ENCODE measurements at places on chromosomes 2 and 18.

GRCh38 chr18:5451150-5451549 is 92.6 kb downstream of the EPB41L3 start:
- no peak for DNase-seq

- no peak for DNase-seq
Measured at GRCh38 chr2:38668779-38669479, 3.0 kb downstream of the GALM start.

DNA sequence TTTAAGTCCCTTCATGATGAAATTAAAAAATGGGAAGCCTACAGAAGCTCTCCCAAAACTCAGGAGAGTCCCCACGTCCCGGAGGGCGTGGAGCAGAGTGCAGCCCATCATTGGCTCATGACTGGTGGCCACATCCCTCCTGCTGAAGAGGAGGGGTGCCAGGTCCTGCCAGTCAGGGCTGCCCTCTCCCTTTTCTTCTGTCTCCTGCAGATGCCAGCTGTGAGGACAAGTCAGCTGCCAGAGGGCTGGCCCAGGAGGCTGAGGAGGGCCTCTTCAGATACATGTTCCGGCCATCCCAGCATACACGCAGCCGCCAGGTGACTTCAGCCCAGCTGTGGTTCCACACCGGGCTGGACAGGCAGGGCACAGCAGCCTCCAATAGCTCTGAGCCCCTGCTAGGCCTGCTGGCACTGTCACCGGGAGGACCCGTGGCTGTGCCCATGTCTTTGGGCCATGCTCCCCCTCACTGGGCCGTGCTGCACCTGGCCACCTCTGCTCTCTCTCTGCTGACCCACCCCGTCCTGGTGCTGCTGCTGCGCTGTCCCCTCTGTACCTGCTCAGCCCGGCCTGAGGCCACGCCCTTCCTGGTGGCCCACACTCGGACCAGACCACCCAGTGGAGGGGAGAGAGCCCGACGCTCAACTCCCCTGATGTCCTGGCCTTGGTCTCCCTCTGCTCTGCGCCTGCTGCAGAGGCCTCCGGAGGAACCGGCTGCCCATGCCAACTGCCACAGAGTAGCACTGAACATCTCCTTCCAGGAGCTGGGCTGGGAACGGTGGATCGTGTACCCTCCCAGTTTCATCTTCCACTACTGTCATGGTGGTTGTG is 2.6 kb downstream of the INHA start:
- no peak for DNase-seq

GRCh38 chr2:45498661-45499550 is 112.2 kb downstream of the SRBD1 start:
- DNase-seq = peak; percentile 30

GRCh38 chr18:66168685-66169235 is 417.9 kb downstream of the CDH7 start:
- peak; percentile 38 for DNase-seq

DNA sequence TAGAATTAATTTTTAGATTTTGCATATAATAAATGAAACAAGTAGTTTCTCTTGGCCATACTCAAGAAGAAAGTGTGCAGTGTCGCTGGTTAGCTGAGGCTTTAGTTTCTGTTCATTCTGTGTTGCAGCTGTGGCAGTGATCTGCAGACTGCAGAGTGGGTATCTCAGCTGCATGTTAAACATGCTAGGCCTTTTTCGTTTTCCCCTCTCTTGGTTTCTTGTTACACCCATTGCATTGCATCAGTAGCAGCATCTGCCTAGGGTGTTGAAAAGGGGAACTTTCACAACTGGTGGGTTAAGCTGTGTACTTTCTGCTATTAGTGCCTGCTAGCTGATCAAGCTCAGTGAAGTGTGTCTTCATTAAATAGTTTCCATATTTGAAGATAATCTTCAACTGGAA is 51.3 kb downstream of the ACSL3 start:
- DNase-seq = no peak

DNA sequence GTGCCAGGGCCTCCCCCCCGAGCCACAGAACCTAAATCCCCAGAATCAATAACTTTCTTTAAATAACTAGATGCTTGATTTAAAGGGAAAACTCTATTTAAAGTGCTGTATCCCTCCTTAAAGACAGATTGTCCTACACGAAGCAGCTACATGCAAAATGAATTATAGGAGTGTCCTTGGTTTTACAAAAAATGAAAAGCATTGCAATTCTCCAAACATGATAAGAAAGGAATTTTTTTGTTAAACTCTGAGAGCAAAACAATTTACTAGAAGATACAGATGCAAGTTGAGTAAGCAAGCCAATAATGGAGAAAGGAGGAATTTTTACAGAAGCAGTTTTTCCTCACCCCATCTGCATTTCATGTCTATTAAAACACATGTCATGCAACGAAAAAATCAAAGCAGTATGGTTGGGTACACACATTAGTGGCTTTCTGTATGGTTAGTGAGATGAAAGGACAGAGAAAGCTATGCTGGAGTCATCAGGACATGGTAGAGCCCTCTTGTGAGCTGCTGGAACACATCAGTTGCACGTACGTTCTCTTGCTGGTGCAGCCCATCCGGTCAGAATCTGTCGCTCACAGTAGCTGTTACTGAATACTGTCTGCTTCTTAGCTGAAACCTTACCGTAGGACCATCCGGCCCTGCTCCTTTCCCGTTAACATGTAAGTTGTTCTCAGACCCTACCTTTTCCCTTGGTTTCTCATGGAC is 25.9 kb upstream of the STEAP3 start:
- no peak for DNase-seq

DNA sequence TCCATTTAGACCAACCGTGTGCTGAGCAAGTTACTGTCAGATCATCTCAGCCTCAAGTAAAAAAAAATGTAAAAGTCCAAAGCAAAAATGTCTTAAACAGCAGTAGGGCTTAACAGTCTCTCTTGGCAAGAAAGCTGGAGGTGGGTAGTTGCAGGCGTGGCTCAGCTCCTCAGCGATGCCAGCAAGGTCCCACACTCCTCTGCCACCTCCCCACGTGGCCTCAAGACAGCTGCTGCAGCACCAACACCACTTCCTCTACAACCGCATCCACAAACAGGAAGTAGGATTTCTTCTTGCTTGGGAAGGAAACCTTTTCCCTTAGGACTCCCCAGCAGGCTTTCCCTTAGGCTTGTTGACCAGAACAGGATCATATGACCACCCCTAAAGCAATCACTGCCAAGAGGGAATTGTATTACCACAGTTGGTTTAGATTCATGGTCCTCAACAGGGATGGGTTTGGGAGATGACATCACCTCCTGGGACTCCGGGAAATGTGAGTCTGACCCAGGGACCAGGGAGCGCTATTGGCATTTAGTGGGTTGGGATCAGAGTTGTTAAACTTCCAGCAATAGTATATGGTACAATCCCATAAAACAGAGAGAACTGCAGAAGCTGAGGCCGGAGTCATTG is 97.1 kb downstream of the MAPK4 start:
- no peak for DNase-seq

DNA sequence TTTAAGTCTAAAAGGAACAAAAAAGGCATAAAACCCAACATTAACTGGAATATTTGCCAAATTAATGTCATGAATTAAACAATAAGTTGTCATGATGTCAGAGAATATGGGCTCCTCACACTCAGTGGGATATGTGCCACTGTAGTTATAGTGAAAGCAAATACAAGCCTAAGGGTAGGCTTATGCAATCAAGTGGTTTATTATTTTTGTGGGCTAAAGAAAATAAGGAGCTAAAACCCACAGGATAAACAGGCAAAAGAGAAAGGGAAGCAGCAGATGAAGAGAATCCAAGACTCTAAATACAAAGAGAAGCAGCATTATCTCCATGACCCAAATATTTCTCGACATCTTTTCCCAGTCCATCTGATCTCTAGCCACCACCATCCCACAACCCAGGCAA is 17.5 kb downstream of the YWHAQ start:
- DNase-seq = no peak

GRCh38 chr2:145764631-145765030 is 1244.7 kb upstream of the ZEB2 start:
- DNase-seq = peak; percentile 15

- DNase-seq = no peak
Measured at GRCh38 chr2:120803764-120804335, 68.2 kb downstream of the GLI2 start.

GRCh38 chr2:168457190-168457895 is 1.3 kb downstream of the CERS6 start:
- DNase-seq = no peak

GRCh38 chr2:99085421-99085820 is 56.1 kb upstream of the C2orf15 start:
- DNase-seq = no peak

GRCh38 chr2:234502285-234502918 is 5.5 kb upstream of the ARL4C start:
- DNase-seq = no peak

GRCh38 chr2:15122915-15123314 is 438.2 kb downstream of the NBAS start:
- no peak for DNase-seq

DNA sequence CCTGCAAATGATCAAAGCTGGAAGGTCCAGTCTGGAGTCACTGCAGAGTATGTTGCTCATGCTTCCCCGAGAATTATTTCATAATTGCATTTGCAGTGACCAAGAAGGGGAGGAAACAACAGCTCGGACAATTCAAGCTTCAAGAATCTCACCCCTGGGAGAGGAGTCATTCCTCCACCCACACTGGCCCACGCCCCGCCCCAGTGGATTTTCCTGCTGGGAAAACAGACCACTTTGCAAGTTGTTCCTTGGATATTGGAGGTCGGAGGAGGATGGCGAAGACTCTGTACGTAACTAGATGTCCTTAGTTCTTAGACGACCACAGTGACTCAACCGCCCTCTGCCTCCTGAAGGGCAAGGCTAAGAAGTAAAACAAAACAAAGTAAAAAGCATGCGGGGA is 159.4 kb downstream of the TPO start:
- no peak for DNase-seq

DNA sequence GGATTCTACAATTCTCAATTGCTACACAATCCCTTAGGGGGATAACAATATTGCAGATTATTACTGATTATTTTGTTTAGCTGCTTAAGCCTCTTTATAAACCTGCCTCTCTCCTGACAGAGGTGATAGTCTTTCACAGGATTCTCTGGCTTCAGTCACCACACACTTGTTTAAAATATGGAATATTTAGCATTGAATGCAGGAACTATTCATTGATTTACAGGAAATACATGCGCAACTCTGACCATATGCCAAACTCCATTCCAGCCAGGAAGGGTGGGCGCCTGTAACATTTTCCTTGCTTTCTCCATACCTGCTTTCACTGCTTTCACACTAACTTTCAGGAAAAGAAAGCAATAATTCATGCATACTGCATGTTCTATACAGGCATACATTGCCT is 44.8 kb upstream of the ARHGAP15 start:
- DNase-seq = no peak

DNA sequence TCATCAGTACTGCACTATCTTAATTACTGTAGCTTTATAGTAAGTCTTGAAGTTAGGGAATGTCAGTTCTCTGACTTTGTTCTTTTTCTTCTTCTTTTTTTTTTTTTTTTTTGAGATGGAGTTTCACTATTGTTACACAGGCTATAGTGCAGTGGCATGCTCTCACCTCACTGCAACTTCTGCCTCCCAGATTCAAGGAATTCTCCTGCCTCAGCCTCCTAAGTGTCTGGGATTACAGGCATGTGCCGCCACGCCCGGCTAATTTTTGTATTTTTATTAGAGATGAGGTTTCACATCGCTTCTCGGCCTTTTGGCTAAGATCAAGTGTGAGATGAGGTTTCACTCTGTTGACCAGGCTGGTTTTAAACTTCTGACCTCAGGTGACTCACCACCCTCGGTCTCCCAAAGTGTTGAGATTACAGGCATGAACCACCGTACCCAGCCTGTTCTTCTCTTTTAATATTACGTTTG is 41.9 kb upstream of the TANC1 start:
- no peak for DNase-seq

DNA sequence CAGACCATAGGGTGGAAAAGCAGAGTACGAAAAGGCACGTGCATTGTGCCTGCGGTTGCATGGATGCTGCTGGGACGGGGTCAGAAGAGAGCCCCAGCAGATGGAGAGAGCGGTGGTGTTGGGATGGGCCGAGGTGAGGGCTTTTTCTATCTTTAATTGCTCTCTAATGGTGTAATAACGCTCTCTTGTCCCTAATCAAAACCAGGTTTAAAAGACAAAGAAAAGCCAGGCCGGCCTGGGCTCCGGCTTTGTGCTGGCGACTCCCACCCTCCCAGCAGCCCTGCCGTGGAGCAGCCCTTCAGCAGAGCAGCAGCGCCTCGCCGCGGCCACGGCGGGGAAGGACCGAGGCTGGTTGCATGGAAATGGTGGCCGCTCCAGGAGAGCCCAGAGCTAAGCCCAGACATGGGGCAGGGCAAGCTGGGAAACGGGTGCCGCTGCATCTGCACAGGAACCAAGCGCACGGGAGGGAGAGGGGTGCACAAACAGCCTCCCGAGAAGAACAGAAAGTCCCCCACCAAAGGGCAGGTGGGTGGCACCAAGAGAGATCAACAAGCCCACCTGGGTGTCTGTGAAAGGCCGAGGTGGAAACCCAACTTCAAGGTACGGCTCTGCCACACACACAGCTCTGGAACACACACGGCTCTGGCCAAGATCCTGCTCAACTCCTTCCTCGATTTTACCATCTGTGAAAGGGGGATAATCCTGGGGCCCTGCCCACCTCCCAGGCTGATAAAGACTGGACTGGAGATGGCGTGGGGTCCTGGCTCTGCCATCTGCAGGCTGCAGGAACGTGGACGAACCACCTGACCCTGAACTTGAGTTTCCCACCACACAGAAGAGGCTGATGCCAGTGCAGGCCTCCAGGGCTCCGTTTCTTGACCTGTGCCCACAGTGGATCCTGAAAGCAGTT is 15.0 kb downstream of the HS1BP3 start:
- peak; percentile 88 for DNase-seq

DNA sequence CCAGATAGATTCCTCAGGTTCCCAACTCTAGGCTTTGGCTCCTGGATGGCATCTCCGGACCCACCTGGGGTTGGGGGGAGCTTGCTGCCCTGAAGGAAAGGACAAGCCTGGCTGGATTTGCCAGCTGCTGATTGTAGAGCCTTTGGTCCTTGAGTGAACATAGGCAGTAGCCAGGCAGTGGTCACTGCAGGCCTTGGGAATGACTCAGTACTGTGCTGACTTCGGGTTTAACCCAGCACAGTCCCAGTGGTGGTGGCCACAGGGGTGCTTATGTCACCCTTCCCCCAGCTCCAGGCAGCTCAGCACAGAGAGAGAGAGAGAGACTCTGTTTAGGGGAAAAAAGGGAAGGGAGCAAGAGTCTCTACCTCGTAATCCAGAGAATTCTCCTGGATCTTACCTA is 27.7 kb upstream of the ACTR2 start:
- DNase-seq = no peak

GRCh38 chr2:242075168-242075567 is 205.6 kb downstream of the RTP5 start:
- no peak for DNase-seq

GRCh38 chr2:86025229-86025820 is 80.4 kb downstream of the POLR1A start:
- no peak for DNase-seq

- no peak for DNase-seq
Measured at GRCh38 chr2:208256192-208256782, 1.4 kb upstream of the IDH1 start.

GRCh38 chr2:17083902-17084301 is 418.3 kb upstream of the CYRIA start:
- DNase-seq = no peak
